Stomach (tissue), 19 donors: ENCODE measurements at places on chromosomes 3 and 15. TPM values are rescaled to one million over a fixed set of nuclear protein-coding genes. Genes with fewer than 3 reads are reported as not detected.

GRCh38 chr15:26537663-26538062, 235.2 kb downstream of the GABRB3 start:
- H3K4me3 ChIP-seq = no peak overlapping the region
- H3K36me3 ChIP-seq = no peaks in the 10 kb centered on the region
- no peak overlapping the region for H3K27ac ChIP-seq
- H3K27me3 ChIP-seq = no peaks in the 10 kb centered on the region

DNA sequence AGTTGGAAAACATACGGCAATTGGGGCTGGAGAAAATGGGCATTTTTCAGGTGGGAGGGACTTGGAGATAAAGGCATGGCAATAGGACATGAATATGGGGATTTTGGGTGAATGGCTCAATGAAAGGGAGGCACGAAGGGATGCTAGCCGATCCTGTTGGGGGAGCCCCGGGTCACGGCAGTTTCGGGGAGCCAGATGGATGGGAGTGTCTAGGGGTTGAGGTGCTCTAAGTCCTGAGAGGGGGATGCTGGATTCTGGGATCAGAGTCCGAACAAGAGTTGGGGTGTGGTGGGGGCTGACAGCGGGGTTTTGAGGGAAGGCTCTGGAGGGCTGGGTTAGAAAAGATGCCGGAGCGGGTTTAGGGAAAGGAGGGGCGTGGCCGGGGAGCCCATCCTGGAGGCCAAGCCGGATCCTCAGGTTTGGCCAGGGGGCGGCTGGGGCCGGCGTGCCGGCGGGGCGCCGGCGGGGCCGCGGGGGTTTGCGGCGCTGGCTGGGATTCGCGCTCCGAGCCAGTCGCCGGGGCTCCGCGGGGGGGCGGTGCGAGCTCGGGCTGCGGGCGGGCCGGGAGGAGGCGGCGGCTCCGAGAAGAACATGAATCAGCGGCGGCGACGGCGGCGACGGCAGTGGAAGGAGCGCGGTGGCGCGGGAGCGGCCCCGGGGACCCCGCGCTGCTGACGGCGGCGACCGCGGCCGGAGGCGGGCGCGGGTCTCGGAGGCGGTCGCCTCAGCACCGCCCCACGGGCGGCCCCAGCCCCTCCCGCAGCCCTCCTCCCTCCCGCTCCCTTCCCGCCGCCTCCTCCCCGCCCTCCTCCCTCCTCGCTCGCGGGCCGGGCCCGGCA, at the start of gene TYRO3:
TSS of gene TYRO3 (plus strand) at position 813 of the 839 bp plus-strand sequence. CDS start 46 bp downstream, outside the sequence.
- H3K27me3 ChIP-seq = no peaks in the 10 kb centered on the region
- DNase-seq = peak; percentile 65
- H3K4me1 ChIP-seq = peaks cover 21% of the 10 kb centered on the region
- peak within 1 kb of the TSS; percentile 82 for H3K27ac ChIP-seq

DNA sequence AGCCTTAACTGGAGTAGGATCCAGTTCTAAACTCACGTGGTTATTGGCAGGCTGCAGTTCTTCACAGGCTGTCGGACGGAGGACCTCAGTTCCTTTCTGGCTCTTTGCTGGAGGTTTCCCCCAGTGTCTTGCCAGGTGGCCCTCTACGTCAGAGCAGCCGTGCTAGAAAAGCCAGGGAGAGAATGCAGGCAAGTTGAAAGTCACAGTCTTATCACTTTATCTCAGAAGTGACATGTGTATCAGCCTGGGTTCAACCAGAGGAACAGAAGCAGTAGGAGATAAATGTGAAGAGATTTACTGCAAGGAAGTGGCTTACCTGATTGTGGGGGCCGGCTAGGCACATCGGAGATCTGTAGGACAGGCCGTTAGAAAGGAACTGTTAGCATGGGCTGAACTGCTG, 125.3 kb upstream of the BNIP2 start:
- H3K36me3 ChIP-seq = no peaks in the 10 kb centered on the region
- H3K27me3 ChIP-seq = peaks cover 10% of the 10 kb centered on the region
- no peak overlapping the region for H3K27ac ChIP-seq
- no peak for DNase-seq
- H3K4me1 ChIP-seq = no peaks in the 10 kb centered on the region

DNA sequence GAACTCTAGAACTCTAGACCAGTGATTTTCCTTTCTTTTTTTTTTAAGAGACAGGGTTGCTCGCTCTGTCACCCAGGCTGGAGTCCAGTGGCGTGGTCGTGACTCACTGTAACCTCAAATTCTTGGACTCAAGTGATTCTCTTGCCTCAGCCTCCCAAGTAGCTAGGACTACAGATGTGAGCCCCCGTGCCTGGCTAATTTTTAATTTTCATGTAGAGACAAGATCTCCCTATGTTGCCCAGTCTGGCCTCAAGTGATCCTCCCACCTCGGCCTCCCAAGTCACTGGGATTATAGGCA, 359.6 kb downstream of the SHQ1 start:
- no peak overlapping the region for H3K27ac ChIP-seq
- DNase-seq = no peak
- H3K36me3 ChIP-seq = no peaks in the 10 kb centered on the region
- no peaks in the 10 kb centered on the region for H3K27me3 ChIP-seq
- peaks cover 34% of the 10 kb centered on the region for H3K4me1 ChIP-seq

DNA sequence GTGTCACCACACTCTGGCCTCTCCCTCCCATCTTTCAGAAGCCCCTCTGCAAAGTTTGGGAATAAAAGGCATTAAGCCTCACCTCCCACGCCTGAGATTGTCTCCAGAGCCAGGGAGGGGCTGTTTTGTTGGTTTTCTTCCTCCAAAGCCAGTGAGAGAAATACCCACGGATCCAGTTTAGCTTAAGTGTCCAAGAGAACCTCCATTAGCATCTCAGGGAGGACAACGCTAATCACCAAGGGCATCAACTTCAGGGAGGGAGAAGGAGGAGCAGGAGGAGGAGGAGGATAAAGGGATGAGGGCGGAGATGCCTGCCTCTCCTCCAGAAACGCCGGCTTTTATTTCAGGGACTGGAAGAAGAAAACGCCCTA, 101.6 kb downstream of the SRGAP3 start:
- no peak overlapping the region for H3K4me3 ChIP-seq
- H3K36me3 ChIP-seq = no peaks in the 10 kb centered on the region
- H3K27ac ChIP-seq = no peak overlapping the region
- H3K27me3 ChIP-seq = no peaks in the 10 kb centered on the region
- H3K4me1 ChIP-seq = no peaks in the 10 kb centered on the region
- no peak for DNase-seq

DNA sequence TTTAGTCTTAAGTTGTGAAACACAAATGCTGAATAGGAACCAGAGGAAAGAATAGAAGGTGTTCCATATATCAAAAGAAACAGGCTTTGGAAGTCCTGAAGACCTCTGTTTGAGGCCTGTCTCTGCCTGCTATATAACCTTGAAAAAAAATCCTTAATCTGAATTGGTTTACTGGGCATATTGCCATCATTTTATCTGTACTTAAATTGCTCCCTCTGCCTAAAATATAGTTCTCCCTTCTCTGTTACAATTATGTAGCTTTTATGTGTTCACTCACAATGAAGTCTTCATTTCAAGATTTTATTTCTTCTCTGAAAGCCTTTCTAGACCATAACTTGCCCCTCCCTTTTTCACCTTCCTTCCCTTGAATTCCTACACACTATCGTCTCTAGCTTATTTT, 21.2 kb downstream of the ARL13B start:
- no peak overlapping the region for H3K27ac ChIP-seq
- DNase-seq = no peak
- H3K27me3 ChIP-seq = no peaks in the 10 kb centered on the region
- H3K4me1 ChIP-seq = no peaks in the 10 kb centered on the region
- peaks cover 3% of the 10 kb centered on the region for H3K36me3 ChIP-seq

Gene MST1R
- total RNA-seq = 94.3 TPM

Gene VIPR1
- 18.3 TPM for total RNA-seq

Gene TLR9
- total RNA-seq = not detected

- H3K27ac ChIP-seq = no peak overlapping the region
- no peaks in the 10 kb centered on the region for H3K36me3 ChIP-seq
- DNase-seq = peak; percentile 28
- H3K4me1 ChIP-seq = no peaks in the 10 kb centered on the region
Measured at GRCh38 chr15:26660241-26660640, 112.6 kb downstream of the GABRB3 start.

DNA sequence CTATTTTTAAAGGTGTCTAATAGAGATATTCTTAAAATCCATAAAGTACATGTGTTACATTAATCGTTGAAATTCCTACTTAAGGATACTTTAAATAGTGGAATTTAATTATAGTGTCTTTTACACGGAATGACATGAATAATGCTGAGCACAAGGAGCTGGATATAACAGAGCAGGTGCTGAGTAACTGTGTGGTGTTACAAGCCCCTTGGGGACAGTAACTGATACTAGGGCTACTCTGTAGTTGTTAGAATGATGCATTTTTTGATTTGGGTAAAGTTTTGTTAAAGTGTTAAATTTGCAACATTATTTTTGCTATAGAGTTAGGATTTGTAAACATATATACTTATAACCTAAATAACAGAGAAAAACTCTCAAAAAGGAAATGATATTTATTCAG, 1496.1 kb downstream of the OTOL1 start:
- DNase-seq = no peak
- no peak overlapping the region for H3K27ac ChIP-seq
- no peaks in the 10 kb centered on the region for H3K4me1 ChIP-seq
- H3K27me3 ChIP-seq = no peaks in the 10 kb centered on the region

Gene VWA5B2
- 100.0 TPM for total RNA-seq

Gene DISP2
- total RNA-seq = 10.1 TPM

- H3K27ac ChIP-seq = no peak overlapping the region
- peaks cover 7% of the 10 kb centered on the region for H3K4me1 ChIP-seq
- peaks cover 24% of the 10 kb centered on the region for H3K27me3 ChIP-seq
Measured at GRCh38 chr3:13474776-13475303, 5.3 kb upstream of the HDAC11 start.

Gene SEMA3F
- total RNA-seq = 11.9 TPM

Gene SLC28A2
- total RNA-seq = 1.8 TPM

DNA sequence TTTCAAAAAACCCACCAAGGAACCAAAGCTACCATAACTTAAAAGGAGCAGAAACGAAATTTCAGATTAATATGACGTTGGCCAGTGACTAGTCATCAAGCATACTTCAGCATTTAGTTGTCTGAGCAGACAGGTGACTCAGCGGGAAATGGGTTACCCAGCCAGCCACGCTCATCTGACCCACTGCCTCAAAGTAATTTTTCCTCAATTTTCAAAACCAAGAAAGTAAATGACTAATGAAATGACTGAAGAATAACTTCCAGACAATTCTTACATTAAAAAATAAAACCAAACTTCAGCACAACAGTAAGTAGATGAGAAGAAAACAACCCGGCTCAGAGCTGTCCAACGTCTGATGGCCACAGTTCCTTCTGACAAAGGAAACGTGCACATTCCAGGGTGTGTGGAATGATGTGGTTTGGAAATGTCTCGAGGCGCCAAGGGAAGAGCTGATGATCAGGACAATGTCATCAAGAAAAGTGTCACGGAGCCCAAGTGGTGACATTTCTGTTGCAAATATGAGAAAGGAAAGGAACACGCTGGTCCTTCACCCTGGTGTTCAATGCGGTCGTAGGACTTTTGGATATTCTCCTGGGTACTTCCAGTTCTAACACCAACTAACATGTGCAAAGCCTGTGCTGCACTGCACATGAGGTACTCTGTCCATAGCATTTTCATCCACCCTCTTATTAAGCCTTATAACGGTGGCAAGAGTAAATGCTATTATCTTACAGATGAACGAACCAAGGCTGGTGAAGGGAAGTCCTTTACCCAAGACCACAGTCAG, 79.1 kb downstream of the FOXP1 start:
- DNase-seq = no peak
- H3K27me3 ChIP-seq = no peaks in the 10 kb centered on the region
- no peak overlapping the region for H3K27ac ChIP-seq
- peaks cover 6% of the 10 kb centered on the region for H3K4me1 ChIP-seq
- H3K36me3 ChIP-seq = no peaks in the 10 kb centered on the region

Gene BOC
- 9.8 TPM for total RNA-seq

DNA sequence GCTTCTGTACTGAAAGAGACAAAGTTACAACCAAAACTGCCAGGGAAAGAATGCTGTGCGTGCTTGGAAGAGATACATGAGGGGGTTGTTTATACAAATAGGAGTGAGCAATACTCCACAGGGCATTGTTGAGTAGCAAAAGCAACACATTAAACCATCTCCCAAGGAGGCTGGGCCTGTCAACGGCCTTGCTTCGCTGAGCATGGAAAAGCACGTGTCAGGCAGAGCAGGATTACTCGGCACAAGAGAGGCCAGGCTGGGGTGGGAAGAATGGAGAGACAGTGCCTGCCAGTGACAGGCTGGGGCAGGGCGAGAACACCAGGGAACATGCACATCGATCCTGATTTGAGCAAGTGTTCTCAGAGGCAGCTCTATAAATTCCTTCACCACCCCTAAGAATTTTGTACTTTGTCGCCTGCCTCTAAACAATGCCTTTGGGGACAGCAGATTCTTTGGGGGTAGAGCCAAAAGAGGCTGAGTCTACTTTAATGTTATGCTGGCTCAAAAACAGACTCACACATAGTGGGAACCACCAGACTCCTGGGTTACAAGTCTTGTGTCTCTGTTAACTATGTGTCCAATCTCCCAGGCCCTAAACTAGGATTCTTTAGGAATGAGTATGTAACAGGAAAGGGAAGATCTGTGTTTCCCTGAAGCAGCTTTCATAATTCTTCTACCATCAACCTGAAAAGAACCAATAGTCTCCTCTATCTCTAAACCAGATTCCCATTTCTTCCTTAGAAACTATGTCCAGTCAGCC, 67.2 kb downstream of the LIPC start:
- H3K4me3 ChIP-seq = no peak overlapping the region
- H3K4me1 ChIP-seq = no peaks in the 10 kb centered on the region
- H3K36me3 ChIP-seq = no peaks in the 10 kb centered on the region
- H3K27ac ChIP-seq = no peak overlapping the region
- DNase-seq = no peak
- no peaks in the 10 kb centered on the region for H3K27me3 ChIP-seq

DNA sequence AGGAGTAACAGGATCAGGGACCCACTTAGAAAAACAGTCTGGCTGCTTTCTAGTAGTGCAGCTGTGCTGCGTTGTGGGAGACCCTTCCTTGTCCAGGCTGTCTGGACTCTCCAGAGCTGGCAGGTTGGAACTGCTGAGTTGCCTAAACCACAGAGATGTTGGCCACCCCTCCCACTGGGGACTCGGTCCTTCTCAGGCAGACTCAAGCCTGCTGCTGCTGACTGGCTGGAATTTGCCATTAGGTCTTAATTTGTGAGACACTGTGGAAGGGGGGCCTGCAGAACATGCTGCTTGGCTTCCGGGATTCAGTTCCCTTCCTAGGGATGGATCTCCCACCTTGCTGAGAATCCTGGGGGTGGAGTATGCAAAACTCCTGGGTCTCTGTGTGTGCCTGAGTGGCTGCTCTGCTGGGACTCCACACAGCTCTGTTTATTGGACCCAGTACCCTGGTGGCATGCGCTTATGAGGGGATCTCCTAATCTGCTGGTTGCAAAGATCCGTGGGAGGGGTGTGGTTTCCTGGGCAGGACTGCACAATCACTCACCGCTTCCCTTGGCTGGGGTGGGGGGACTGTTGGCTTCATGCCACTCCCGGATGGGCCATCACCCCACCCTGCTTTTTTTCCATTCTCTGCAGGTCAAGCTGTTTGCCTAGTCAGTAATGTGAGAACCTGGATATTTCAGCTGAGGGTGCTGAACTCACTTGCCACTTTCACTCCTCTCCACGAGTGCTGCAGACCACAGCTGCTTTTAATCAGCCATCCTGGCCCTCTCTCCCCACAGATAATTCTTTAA, 150.5 kb downstream of the CFAP20DC start:
- H3K36me3 ChIP-seq = no peaks in the 10 kb centered on the region
- DNase-seq = no peak
- H3K27ac ChIP-seq = no peak overlapping the region
- no peak overlapping the region for H3K4me3 ChIP-seq
- no peaks in the 10 kb centered on the region for H3K27me3 ChIP-seq
